ENCODE measurements at places on chromosomes 5 and 9.

- no peak for DNase-seq
These were observed 339.2 kb upstream of the CDH9 start for GRCh38 chr5:27377626-27378025.

GRCh38 chr5:50447941-50448340 is 6.9 kb upstream of the EMB start:
- DNase-seq, result no peak

- DNase-seq, result no peak
These were observed 195.0 kb downstream of the MSX2 start for GRCh38 chr5:174919351-174919750.

GRCh38 chr9:90114641-90115425 is 510.0 kb downstream of the GADD45G start:
- DNase-seq, result no peak

DNA sequence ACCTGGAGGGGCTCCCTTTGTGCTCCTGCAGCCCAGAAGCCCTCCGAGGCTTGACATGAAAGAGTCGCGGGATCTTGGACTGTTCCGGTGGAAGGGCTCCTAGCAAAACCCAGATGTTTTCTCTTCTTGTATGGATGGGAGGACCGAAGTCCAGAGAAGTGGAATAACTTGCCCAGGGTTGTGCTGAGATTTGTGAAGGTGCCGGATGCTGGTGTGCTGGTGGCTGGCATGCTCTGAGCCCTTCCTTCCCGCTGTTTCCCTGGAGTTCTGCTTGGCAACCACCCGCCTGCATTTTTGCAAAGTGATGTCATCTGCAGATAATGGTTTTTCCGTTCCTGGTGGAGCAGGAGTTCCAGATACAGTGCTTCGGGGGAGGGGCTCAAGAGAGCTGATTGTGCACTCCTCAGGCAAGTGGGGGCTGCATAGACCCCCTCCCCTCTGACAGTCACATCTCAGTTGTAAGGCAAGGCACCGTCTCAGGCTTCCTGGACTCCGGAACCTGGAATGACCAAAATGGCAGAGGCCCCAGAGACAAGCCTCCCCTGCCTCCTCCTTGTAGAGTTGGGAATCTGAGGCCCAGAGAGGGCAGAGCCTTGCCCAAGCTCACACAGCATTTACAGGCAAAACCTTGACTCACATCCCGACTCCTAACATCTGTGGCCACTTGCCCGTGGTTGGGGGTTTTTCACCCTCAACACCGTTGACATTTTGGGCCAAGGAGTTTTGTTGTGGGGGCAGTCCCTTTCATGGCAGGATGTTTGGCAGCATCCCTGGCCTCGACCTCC is 157.0 kb downstream of the RGS3 start:
- DNase-seq, result no peak

GRCh38 chr9:127644146-127644827 is 32.2 kb downstream of the STXBP1 start:
- no peak for DNase-seq

DNA sequence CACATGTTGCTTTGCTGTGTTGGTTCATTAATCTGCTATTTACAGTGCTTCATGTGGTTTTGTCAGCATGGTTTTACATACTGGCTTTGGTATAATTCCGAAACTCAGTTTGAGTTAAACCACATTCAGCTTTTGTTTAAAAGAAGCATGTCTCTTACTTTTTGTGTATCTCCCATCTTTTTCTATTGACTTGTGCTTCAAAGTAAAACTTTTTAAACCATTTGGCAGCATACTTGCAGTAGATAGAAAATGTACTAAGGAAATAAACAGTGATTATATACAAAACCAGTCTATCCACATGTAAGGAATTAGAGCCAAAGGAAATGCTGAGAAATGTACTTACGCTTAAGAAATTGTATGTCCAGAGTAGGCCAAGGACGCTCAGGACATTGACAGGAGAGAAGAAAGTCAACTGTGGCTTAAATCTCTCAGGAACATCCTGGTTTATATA is 286.9 kb downstream of the ARHGEF28 start:
- no peak for DNase-seq

DNA sequence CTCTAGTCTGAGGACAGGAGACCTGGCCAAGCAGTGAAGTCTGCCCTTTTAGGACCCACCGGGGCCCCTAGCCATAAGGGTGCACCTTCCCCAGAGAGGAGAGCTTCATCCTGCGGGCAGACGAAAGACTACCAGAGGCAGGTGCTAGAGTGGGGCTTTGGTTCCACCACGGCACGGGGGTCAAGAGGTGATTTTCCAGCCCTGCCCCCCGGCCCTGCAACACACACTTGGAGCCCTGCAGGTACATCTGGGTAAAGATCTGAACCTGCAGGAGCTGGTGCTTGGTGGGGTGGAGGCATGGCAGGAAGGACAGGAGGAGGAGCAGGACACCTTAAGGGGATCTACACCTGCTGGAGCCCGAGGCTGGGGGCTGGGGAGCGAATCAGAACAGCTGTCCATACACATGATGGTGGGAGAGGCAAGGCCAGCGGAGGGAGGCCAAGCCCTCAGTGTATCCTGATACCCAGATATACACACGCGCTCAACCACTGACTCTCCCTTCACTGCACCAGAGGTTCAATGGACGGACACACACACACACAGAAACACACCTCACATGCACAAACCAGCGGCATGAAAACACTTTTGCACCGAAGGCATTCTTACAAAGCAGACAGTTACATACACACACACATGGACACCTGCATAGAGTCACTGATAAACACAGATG is 98.4 kb upstream of the MVB12B start:
- no peak for DNase-seq

GRCh38 chr5:88474574-88474973 is 205.9 kb upstream of the TMEM161B start:
- no peak for DNase-seq

DNA sequence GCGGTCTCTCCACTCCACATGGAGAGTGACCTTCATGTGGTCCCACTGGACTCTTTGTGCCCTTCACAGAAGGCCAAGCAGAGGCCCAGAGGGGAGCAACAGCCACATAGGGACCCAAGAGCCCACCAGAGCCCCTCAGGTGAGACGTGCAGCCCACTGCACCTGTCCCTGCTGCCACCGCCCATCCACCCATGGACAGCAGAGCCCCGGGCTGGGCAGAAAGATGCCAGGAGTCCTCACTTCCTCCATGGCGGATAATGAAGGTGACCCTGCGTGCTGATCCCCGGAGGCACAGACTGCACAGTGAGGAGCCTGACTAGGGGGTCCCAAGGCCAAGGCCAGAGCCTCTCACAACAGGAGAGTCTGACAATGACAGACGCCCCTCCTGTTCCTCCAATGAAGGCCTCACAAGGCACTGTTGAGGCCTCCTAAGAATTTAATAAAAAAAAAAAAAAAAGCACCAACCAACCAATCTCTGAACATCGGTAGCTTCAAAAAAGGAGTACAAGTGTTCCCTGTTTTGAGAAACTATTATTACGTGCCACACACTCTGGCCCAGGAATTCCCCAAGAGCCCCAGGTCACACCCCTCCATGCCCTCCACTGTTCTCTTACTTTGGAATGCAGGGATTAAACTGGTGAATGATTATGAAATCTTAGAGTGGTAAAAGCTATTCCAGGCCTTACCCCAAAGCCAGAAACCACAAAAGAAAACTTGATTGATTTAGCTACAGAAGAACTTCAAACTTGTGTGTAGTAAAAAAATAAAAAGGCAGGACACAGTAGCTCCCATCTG is 2.8 kb upstream of the PPP1R26 start:
- no peak for DNase-seq

- DNase-seq, result no peak
These were observed 11.1 kb upstream of the SLCO4C1 start for GRCh38 chr5:102307232-102307631.

DNA sequence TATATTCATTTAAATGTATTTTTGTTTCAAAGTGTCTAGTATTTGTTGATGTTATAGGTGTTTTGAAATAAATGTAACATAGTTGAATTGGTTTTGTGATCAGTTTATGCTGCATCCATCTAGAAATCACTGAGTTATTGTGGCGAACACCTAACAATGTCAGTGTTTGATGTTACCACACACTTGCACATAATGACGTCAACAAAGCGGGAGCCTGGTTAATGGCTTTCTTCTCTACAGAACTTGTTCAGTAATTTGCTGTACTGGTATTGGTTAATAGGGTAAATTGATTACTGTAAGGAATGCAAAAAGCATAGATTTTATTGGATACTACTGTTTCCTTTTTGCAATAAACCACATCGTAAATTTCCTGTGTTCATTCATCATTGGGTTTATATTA is 133.0 kb downstream of the ATG10 start:
- DNase-seq, result no peak

DNA sequence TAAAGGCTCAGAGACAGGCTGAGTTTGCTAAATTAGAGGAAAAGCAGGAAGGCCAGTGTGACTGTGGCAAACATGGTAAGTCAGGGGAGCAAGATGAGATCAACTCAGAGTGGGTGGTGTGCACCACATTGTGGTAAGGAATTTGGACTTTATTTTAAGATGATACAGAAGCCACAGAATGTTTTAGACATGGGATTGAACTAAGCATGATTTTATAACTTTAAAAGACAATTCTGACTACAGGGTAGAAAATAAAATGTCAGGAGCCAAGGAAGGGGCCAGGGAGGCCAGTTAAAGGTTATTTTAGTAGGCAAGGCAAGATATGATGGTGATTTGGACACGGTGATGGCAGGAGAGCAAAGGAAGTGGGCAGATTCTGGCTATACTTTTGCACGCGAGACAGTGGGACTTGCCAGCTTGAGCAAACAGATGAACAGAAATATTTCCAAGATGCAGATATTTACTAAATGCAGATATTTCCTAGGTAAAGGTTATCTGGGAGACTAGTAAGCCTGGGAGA is 53.9 kb downstream of the TSSK1B start:
- DNase-seq, result no peak

DNA sequence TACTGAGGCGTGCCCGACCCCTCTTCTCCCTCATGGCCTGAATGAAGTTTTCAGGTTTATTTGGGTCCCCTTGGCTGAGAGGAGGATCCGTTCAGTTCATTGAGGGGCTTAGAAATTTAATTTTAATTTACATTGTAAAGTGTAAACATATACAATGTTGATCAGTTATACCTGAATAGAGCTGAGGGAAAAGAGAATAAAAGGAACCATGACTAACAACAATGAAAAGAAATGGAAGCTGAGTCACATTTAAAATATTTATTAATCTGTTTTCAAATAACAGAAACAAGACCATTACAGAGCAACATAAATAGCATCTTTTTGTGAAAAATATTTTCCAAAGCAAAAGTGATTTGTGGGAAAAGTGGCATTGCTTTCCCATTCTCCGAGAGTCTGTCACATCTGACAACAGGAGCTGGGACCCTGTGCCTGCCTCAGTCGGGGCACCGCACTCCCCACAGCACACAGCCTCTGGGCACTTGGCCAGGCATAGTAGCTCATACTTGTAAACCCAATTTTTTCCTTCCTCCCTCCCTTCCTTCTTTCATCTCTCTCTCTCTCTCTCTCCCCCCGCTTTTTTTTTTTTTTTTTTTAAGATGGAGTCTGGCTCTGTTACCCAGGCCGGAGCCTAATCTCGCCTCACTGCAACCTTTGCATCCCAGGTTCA is 28.7 kb downstream of the PROP1 start:
- no peak for DNase-seq

- no peak for DNase-seq
These were observed 24.2 kb downstream of the ANP32B start for GRCh38 chr9:98007251-98007928.

DNA sequence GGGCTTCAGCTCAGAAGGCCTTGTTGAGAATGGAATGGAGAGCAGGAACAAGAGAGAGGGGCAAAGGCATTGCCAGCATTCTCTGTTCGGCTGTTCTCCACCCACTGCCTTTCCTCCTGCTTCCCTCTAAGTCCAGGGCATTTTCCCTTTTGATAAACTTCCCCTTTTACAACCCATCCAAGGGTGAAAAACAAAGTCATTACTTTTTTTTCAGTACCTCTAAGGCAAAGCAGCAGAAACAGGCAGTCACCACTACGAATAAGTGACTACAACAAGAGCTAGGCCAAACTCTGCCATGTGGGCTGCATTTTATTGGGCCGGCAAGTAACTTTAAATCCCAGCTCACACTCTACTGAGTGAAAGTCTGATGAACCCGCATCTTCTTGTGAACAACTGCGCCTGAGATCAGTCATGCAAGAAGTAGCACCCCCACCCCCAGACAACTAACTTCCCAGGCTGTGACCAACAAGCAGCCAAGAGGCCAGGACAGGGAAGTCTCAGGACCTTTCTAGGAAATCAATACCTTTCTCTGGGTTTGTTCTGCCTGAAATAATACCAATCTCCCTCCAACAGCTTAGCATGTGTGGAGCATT is 13.1 kb downstream of the IL7R start:
- DNase-seq, result no peak
